ENCODE measurements at places on chromosomes 7 and 10.

DNA sequence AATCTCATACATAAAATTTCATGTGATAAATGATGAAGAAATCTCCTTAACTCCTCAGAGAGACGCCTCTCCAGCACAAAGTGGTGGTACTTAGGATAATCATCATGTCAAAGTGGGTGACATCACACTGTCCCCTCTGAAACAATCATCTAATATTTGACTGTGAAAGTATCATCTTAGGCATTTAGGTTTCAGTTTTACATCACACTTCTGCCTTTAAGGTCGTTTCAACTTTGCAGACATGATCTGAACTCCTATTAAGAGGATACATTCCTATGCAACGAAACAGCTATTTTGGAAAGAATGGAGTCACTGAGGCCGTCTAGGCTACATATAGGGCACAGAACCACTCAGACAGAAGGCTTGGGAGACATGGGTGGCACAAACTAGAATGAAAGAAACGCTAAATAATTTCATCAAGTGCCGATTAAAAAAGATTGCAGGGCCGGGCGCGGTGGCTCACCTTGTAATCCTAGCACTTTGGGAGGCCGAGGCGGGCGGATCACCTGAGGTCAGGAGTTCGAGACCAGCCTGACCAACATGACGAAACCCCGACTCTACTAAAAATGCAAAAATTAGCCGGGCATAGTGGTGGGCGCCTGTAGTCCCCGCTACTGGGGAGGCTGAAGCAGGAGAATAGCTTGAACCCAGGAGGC is 2.0 kb downstream of the VOPP1 start:
- no peak for DNase-seq

DNA sequence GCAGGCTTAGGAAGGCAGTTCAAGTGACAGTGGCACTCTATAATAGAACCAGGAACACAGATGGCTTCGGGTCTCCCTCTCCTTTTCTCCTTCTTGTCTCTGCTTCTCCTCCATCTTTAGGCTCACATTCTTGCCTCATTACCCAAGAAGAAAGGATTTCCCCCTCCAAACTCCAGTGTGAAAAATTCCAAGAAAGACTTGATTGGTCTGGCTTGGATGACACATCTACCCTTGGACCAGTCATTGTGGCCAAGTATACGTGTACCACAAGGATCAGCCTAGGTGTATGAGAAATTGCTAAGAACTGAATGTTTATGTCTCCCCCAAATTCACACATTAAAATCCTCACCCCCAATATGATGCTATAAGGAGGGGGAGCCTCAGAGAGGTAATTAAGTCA is 53.9 kb downstream of the PRTFDC1 start:
- DNase-seq, result no peak

- no peak for DNase-seq
Observed at GRCh38 chr7:106720641-106721040, 59.7 kb upstream of the CCDC71L start.

DNA sequence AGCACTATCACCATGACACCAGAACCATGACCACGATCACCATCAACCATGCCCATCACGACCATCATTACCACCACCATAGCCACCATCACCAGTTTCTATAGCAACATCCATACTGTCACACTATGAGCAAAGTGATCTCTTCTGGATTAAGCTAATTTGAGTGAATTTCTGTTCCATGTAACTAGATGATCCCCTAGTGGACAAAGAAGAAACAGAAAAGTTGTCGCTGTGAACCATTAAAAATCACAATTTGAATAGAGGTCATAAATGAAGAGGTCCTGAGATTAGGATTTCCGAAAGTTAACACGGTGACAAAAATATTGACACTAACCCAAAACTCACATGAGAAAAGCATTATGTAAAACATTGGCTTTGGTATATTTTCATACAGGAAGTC is 77.6 kb downstream of the CLRN3 start:
- DNase-seq, result no peak

DNA sequence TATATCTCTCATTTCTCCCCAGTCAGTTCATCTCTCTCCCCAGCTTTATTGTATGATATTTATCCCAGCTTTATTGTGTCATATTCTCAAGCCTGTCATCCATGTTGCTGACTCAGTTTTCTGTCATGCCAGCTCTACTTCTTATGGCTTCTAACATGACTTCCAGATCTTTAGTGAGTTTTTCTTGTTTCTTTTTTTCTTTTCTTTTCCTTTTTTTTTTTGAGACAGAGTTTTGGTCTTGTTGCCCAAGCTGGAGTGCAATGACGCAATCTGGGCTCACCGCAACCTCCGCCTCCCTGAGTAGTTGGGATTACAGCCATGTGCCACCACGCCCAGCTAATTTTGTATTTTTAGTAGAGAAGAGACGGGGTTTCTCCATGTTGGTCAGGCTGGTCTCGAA is 28.7 kb upstream of the CALU start:
- no peak for DNase-seq

DNA sequence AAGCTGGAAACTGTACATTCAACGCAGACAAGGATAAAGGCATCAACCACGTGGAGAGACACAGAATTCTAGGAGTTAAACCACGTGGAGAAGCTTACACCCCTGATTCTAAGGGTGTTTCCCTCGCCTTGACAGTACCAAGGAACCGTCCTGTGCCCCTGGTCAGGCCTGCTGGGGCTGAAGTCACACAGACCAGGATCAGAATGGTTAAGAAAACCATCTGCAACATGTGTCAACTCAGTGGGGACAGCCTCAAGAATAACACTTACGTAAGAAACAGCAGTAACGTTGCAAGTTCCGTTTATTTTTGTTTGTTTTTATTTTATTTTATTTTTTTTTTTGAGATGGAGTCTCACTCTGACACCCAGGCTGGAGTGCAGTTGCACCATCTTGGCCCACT is 55.6 kb downstream of the CHST15 start:
- DNase-seq, result no peak

DNA sequence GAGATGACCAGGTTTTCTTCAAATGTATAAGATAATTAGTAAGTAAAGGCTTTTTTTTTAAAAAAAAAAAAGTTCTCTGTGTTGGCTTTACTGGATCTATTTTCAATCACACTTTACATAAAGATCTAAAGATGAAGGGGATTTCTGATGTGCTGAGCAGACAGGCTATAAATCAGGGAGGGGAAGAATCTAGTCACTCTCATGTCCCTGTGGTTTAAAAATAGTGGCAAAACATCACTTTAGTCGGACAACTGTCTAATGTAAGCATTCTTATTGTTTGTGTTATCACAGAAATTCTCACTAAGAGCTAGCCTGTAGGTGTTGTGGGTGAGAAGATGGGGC is 132.7 kb downstream of the ICA1 start:
- no peak for DNase-seq

- DNase-seq, result no peak
Observed at GRCh38 chr7:112596260-112596659, 115.5 kb downstream of the LSMEM1 start.

Data from upper lobe of left lung (tissue), 6 donors.